ENCODE measurements at places on chromosomes 3 and 15.
A peak's percentile ranks its signal among the peaks of the same experiment; 100 is the strongest.

GRCh38 chr3:147404800-147405230 is 1.5 kb downstream of the ZIC4 start:
- no peak for DNase-seq

- DNase-seq, result no peak
Measured at GRCh38 chr3:81764665-81765064, 3.2 kb upstream of the GBE1 start.

GRCh38 chr3:170426240-170426797 is 7.7 kb downstream of the CLDN11 start:
- DNase-seq, result no peak

GRCh38 chr3:134364061-134364935 is 9.9 kb downstream of the AMOTL2 start:
- DNase-seq, result peak; percentile 96

DNA sequence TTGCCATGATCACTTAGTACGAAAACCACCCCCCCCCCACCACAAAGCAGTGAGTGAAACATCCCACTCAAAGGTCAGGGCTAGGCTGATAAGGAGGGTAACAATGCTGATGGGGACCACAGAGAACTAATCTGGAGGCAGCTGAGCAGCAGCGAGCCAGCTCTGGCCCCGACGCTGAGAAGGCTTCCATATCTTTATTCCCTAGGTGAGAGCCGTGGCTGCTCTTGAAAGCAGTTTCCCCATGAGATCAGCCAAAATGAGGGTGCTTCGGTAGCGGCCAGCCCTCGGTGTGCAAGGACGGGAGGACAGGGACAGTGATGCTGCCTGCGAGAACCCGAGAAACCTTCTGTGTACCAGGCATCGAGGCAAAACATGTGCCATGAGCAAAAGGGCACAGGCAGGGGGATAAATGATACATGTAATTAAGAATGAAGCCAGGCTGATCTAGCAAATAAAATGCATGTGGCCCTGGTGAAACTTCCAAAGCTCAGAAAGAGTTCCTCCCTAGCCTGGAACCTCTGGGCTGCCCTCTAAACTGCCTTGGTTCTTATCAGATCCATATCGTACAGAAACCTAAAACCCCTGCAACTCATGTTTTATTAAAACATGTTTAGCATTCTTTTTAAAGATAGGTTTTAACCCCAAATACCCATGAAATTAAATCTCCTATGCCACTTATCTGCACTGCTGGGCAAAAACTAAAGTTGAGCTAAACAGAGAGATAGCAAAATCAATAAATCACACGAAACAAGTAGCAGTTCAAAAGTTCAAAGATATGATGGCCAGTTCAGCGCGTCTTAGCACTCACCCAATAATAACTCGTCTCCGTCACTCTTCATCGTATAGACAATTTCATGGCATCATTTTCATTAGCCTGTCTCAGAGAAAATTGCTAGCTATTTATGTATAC is 337.3 kb downstream of the FOXP1 start:
- DNase-seq, result no peak

- no peak for DNase-seq
Measured at GRCh38 chr15:64019764-64020163, 26.5 kb downstream of the DAPK2 start.

- no peak for DNase-seq
Measured at GRCh38 chr3:32945136-32945535, 6.3 kb upstream of the CCR4 start.

DNA sequence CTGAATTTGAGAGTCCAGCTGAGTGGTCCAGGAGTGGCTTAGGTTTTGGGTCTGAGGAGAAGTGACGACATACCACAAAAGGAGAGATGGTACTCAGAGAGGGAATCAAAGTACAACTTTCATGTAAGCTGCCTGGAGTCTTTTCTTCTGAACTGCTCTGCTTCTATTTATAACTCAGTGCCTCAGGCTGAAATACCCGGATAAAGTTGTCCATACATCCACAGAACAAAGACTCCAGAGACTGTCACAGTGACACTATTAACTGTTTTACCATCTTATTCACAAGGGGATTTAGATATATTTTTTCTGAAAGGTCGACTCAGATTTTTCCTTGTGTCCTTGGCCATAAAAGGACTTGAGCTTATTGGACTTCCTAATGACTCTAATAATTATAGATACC is 264.3 kb upstream of the DNAJC19 start:
- no peak for DNase-seq

DNA sequence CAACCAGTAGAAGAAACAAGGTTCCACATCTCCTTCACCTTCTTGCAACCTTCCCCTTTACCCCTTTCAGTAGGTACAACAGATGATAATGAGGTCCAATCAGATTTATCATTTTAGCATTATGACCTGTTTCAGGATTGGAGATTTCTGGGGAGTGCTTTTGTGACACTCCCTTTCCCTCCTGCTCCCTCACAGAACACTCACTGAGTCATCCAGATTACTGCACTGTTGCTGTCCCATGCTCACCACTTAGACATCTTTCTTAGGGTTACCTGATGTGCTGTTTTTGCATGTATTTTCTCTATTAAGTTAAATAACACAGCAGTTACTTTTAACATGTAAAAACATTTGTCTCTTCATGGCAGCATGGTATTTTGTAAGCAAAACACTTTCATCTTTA is 118.5 kb downstream of the MFSD1 start:
- DNase-seq, result no peak

GRCh38 chr3:81920816-81921215 is 159.4 kb upstream of the GBE1 start:
- no peak for DNase-seq

- DNase-seq, result no peak
Measured at GRCh38 chr15:41905036-41905793, 11.4 kb upstream of the SPTBN5 start.

DNA sequence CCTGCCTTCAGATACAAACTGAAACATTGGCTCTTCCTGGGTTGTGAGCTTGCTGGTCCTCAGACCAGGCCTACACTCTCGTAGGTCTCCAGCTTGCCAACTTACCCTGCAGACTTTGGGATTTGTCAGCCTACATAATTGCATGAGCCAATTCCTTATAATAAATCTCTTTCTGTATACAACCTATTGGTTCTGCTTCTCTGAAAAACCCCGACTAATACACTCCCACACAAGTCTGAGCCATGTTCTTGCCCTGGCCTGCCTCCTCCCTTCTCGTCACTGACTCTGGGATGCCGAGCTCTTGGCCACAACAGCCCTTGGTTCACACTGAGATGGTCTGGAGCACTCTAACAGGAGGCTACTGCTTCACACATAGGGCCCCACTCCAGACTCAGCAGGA is 9.5 kb downstream of the CYP19A1 start:
- no peak for DNase-seq

- peak; percentile 76 for DNase-seq
Measured at GRCh38 chr15:88982304-88982945, 69.2 kb upstream of the MFGE8 start.

- DNase-seq, result no peak
Measured at GRCh38 chr15:62985768-62986167, 56.8 kb upstream of the TPM1 start.

GRCh38 chr3:71102111-71102983 is 481.2 kb downstream of the FOXP1 start:
- no peak for DNase-seq

- DNase-seq, result no peak
Measured at GRCh38 chr3:126121074-126121473, 37.1 kb upstream of the SLC41A3 start.

DNA sequence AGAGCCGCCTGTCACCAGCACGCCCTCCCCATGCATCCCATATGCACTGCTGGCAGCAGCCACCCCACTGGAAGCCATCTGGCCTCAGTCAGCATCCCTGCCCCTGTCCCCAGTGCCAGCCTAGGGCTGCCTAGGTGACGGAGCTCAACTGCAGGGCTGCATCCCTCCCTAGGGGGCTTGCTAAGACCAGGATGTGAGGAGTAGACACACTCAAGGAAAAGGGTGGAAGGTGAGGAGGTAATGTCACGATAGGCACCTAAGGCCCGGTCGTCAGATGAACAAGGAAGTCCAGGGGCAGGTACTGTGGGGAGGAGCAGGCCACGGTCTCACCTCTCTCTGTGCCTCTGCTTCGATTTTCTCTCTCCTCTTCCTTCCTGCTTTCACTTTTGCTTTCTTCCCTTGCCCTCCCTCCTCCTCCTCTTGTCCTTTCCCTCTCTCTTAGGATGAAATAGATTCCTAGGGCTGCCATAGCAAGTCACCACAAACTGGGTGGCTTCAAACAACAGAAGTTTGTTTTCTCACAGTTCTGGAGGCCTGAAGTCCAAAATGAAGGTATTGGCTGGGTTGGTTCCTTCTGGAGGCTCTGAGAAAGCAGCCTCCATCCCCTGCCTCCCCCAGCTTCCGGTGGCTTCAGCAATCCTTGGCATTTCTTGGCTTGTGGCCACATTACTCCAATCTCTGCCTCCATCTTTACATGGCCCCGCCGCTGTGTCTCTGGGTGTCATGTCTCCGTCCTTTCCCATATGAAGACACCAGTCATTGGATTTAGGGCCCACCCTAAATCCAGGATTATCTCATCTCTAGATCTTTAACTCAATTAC is 298.3 kb downstream of the SHQ1 start:
- no peak for DNase-seq

- no peak for DNase-seq
Measured at GRCh38 chr15:45776772-45777171, 141.9 kb downstream of the SQOR start.

- no peak for DNase-seq
Measured at GRCh38 chr3:713006-713621, 379.7 kb upstream of the CNTN6 start.

- DNase-seq, result peak; percentile 87
Measured at GRCh38 chr3:11553436-11554235, 90.1 kb downstream of the VGLL4 start.

GRCh38 chr3:16559653-16560365 is 45.4 kb downstream of the DAZL start:
- DNase-seq, result no peak

DNA sequence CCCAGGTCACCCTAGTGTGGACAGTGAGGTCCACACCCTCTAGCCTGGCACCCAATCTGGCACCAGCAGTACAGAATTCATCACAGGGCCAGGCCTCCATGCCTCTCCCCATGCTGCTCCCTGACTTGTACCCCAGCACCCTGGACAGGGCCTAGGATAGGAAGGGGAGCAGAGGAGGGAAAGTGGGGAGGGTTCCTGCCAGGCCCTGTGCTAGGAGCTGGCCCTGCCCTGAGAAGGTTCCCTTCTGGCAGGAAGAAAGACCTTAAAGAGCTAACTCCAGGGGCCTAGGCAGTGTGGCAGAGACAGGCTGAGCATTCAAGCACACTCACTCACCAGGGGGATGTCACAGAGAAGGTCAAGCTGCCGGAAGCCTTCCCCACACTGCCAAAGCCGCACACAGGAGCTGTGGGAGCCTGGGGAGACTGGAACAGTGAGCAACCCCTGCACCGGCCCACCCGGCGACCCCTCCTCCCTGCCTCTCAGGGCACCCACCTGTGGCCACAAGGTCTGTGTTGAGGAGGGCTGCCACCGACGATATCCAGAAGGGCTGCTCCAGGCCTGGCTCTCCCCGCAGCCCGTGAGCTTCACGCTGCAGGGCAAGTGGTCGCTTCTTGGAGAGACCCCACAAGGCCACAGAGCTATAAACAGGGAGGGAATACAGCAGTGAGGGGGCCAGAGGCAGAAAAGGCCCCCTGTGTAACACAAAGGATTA is 7.4 kb downstream of the RRP9 start:
- no peak for DNase-seq

DNA sequence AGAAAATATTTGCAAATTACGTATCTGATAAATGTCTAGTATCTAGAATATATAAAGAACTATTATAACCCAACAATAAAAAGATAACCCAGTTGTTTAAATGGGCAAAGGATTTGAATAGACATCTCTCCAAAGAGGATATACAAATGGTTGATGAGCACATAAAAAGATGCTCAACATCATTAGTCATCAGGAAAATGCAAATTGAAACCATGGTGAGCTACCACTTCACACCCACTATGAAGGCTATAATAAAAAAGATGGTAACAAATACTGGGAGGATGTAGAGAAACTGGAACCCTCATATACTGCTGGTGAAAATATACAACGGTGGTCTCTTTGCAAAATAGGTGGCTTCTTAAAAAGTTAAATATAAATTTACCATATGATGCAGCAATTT is 28.0 kb downstream of the RAD51 start:
- DNase-seq, result no peak

GRCh38 chr3:127961963-127962362 is 46.9 kb downstream of the KBTBD12 start:
- DNase-seq, result no peak

GRCh38 chr15:100385300-100386050 is 43.7 kb upstream of the ADAMTS17 start:
- DNase-seq, result no peak

DNA sequence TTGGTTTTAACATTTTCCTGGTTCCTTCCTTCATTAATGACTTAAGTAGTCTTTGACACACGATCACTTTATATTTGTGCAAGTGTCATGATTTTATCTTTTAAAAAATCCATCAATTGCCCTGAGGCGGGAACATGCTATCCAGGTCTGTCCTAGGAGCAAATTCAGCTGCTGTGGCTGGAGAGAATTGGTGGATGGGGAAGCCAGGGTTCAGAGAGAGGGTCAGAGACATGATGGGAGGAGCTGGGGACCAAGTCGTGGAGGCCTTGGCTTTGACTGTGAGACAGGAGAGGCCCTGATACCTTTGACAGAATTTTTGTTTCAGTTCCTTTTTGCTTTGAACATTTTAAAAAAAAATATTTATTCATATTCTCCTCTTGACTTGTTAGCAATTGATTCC is 89.0 kb downstream of the CHRNA7 start:
- DNase-seq, result no peak
